ENCODE measurements at places on chromosomes 6 and 20. TPM values are rescaled to one million over a fixed set of nuclear protein-coding genes. Genes with fewer than 3 reads are reported as not detected.

Gene TLDC2
- not detected for total RNA-seq

Gene GJE1
- total RNA-seq = not detected

Gene SLC22A16
- total RNA-seq = not detected

Gene KCNK16
- total RNA-seq = not detected

Gene TFAP2A
- total RNA-seq = not detected

- no peaks in the 10 kb centered on the region for H3K27me3 ChIP-seq
- peaks cover 30% of the 10 kb centered on the region for H3K4me1 ChIP-seq
- no peak overlapping the region for H3K27ac ChIP-seq
- H3K4me3 ChIP-seq = no peak overlapping the region
Observed at GRCh38 chr6:34679552-34680253, 16.9 kb downstream of the ILRUN start.

DNA sequence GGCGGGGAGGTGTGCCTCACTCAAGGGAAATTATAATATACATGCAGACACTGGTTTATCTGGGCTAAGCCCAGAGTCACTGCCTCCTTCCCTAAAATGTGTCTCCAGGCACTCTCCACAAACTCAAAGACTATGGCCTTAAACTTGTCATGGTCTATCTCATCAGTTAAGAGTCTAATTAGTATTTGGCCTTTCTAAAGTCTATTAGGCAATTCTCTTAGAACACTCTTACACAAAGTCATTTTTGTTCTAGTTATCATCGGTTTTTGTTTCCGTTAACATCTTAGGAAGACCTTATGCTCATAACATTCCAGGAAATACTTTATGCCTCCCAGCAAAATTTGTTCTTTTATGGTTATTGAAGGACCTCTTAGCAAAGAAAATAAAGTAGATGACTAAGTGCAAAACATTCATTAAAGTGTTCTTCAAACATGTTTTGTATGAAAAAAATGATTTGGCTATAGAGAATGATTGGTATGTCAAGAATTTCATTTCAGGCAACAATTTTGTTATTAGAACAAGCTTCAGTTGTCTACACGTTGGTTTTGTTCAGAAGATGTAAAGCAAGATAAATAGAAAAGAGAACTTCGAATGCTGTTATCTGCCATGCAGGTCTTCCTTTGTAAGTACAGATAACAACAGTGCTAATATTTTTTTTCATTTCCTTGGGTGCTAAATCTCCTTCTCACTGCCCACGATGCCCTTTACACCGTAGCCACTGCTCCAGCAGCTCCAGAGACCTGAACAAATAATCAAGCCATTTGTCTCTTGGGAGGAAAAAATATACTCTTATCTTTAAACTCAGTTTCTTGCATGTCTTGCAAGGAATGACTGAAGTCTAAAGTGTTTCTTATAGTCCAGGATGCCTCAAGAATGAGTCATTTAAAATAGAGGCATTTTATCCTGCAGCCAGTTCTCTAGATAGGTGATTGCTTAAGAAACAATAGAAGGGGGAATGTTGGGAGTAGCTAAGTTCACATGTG, 170.4 kb downstream of the HTR1B start:
- no peak overlapping the region for H3K4me3 ChIP-seq
- H3K4me1 ChIP-seq = no peaks in the 10 kb centered on the region
- H3K27ac ChIP-seq = no peak overlapping the region
- no peaks in the 10 kb centered on the region for H3K27me3 ChIP-seq

GRCh38 chr6:87848616-87849015, 146.6 kb upstream of the AKIRIN2 start:
- no peak overlapping the region for H3K4me3 ChIP-seq
- H3K4me1 ChIP-seq = no peaks in the 10 kb centered on the region
- H3K36me3 ChIP-seq = no peaks in the 10 kb centered on the region
- DNase-seq = no peak
- H3K27ac ChIP-seq = no peak overlapping the region

DNA sequence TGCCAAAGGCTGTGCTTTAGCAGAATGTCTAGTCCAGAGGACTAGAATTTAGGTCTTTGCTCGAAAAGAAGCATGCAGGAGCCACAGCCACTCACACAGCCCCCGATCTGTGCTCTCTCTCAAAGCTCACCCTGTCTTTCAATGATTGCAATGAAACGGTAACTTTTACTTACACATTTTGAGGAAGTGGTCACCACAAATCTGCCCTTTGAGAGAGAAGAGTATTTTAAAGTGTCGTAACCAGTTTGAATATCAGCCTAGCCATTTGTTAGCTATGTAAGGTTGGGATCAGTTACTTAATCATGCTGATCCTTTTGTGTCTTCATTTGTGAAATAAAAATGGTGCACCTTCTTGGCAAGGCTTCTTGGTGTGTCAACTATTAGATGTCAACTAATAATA, 209.0 kb downstream of the TFAP2A start:
- H3K4me1 ChIP-seq = no peaks in the 10 kb centered on the region
- no peak overlapping the region for H3K4me3 ChIP-seq
- H3K36me3 ChIP-seq = no peaks in the 10 kb centered on the region
- H3K27me3 ChIP-seq = no peaks in the 10 kb centered on the region

DNA sequence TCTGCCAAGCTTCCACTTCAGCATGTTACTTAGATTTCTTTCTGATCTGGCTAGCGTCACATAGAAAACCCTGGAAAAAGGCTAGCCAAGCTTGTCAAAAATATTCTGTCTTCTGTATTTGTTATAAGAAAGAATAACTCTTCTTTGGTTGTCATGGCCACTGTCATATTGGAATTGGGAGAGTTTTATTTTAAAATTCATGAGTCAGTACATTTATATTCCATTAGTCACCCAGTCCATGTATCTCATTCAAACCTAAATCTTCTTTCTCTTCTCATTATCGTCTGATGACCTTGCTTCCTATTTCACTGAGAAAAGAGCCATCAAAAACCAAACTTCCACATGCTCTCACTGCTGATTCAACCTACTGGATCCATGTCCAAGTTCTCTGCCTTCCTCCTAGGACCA, 65.7 kb downstream of the EPM2A start:
- no peaks in the 10 kb centered on the region for H3K27me3 ChIP-seq

GRCh38 chr6:129192458-129192989, 309.6 kb downstream of the LAMA2 start:
- DNase-seq = no peak
- H3K4me1 ChIP-seq = no peaks in the 10 kb centered on the region
- no peak overlapping the region for H3K4me3 ChIP-seq
- no peaks in the 10 kb centered on the region for H3K36me3 ChIP-seq
- H3K27me3 ChIP-seq = no peaks in the 10 kb centered on the region

Data from spleen (tissue), 13 donors.